ENCODE measurements at places on chromosomes 12 and 14.

GRCh38 chr12:119783787-119784186, 93.3 kb downstream of the CIT start:
- DNase-seq: no peak

- peak; percentile 64 for DNase-seq
Measured at GRCh38 chr14:39988939-39989338, 556.7 kb upstream of the FBXO33 start.

DNA sequence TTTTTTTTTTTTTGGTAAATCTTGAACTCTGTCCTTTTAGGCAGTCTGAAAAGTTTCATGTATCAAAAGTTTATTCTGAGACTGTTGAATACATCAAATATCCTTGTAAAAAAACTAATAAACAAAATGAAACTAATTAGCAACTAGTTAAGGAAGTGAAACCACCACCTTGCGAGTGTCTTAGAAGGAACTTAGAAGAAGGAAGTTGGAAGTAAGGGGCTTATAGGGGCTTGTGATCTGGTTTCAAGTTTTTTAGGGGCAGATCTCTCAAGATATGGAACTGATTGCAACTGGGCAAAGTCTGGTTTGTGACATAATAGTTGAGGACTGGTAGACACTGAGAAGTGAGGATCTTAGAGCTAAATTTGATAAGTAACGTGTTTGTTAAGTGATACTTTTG, 748.8 kb downstream of the C12orf50 start:
- no peak for DNase-seq

DNA sequence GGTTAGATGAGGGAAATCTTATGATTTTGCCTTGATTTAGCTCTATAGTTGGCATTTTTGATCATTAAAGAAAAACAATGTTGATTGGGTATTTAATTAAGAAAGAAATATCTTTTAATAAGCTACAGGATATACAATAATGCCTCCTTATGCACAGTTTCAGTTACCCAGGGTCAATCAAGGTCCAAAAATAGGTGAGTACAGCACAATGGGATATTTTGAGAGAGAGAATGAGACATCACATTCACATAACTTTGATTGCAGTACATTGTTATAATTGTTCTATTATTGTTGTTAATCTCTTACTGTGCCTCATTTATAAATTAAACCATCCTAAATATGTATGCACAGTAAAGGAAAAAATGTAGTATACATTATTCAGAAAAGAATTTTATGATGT, 102.2 kb downstream of the MYF5 start:
- DNase-seq: no peak

DNA sequence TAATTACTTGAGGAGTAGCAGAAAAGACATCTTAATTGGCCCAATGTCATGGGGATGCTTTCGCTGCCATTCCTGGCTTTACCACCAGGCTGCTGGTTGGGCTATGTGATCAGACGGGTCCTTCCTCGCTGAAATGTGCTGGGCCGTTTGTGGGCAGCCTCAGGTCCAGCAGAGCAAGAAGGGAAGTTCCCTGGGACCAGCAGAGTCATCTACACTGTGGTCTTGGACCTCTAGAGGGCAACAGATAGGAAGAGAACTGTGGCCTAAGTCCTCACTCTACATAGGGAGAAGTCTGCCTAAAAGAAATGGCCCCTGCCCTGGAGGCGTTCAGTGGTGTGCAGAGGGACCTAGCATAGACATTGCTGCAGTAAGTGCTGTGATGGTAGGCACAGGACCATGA, 10.9 kb downstream of the EVL start:
- no peak for DNase-seq

DNA sequence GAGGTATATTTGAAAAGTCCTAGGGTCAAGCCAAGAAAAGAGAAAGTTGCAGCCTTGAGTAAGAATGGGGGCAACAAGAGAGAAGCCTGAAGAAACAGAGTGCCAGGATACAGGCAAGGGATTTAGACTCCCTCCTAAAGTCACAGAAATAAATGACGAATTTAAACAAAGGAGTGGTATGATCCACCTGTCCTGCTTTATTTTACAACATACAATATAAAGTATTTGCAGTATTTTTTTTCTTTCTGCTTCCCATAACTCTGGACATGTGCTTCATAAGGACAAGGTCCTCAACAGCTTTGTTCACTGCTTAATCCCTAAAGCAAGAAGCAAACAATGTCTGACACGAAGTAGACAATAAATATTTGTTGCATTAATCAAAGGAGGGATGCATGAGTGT, 57.4 kb downstream of the IFNG start:
- no peak for DNase-seq

DNA sequence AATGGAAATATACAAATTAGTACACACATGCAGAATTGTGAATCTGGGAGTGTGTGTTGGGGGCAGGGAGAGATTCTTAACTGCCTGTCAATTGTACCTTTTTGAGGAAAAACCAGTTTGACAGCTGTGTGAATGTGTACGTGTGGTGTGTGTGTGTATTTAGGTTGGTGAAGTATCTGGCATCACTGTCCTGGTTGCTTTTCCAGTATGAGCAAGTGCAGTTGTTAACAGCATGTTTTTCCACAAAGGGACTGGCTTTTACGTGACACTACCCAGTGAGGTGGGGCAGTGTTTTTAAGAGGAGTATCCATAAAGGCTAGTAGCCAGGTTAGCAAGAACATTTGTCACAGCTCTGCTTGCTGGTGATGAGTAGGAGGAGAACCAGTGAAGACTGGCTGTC, 56.1 kb downstream of the DAAM1 start:
- no peak for DNase-seq

DNA sequence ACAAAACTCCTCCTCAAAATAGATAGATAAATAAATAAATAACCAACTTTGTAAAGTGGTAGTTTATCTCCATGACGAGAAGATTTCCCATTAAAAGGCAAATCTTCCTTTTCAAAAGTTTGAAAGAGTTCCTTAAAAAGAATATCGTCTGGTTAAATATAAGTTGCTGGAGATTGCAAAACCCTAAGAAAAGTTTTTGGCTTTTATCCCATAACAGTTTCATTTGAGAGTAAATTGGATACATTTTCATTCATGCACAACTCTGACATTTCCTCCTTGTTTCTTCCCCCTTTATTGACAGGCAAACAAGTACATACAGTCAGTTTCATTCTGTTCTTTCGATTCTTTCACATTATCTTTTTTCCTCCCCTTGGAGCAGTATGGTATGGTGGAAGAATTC, 45.4 kb upstream of the BTG1 start:
- no peak for DNase-seq

DNA sequence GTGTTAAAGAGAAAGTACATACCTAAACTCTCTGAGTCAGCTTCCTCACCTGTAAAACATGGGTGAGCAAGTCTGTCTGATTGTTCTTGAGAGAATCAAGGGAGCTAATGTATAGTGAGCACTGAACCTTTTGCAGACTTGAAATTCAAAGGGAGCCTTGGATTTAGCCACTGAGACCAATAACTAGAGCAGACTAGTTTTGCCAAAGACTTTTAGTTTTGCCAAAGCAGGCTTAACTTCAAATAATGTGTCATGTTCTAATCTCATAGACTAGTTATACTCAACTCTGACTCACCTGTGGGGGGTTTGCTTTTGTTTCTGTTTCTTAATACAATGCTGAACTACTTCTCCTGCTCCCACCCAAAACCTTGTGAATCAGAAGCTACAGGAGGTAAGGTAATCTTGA, 123.7 kb downstream of the SLC25A21 start:
- DNase-seq: no peak

DNA sequence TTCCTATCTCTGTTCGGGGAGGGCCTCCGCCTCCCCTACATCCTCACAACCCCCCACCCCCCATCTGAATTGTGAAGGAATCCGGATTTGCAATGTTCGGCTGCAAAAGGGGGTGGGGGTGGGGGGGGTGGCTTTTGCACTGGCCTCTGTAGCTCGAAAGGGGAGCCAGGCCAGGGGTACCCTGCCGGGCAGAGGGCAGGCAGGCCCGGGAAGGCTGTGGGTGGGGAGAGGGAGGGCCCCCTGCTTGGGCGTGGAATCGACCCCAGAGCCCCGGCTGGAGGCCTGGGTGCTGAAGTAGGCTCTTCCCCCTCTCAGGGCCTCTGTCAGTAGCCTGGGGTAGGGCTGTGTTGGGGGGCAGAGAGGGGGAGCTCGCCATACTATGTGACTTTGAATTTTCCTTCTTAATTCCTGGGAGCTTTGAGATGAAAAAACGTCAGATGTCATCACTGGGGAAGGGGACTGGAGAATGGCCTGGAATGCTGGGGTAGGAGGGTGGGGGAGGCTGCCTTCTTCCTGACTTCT, 1.1 kb downstream of the LRP1 start:
- no peak for DNase-seq

DNA sequence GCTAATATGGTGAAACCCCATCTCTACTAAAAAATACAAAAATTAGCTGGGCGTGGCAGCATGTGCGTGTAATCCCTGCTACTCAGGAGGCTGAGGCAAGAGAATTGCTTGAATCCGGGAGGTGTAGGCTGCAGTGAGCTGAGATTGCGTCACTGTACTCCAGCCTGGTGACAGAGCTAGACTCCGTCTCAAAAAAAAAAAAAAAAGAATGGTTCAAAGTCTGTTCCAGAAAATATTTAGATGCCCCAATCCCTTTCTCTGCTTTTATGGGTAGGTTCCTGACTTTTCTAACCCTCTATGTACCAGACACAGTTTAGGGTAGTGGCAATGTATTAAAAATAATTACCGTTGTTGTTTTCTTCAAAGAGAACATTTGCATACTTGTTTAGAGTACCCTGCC, 161.4 kb downstream of the STXBP6 start:
- DNase-seq: peak; percentile 46

DNA sequence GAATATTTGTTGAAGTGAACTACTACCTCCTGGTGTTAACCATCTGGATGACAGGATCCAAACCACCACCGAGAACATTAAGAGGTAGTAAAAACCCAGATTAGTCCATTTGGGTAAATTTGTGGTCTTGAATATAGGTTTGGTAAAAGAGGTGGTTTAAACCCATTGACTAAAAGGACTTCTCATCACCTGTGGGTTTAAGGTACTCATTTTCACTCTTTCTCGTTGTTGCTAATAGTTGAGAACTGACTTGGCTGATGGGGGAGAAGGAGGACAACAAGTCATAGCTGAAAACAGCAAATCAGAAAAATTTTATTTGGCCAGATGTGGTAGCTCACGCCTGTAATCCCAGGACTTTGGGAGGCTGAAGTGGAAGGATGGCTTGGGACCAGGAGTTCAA, 59.2 kb downstream of the ACADS start:
- DNase-seq: no peak

- DNase-seq: no peak
Measured at GRCh38 chr12:27534060-27534764, 10.2 kb downstream of the PPFIBP1 start.

DNA sequence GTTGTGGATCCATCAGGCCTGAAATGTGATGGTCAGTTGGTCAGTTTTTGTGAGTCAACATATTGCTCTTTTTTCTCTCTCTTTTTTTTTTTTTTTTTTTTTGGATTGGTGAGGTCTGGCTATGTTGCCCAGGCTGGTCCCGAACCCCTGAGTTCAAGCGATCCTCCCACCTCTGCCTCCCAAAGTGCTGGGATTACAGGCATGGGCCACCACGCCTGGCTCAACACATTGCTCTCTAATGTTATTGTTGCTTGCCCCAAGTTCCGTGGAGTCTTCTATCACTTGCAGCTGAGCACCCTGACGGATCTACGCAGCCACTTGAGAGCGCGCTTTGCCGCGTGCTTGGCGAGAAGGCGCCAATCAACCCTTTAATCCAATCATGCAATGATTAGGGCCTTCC, 69.5 kb upstream of the DIO3 start:
- DNase-seq: no peak

DNA sequence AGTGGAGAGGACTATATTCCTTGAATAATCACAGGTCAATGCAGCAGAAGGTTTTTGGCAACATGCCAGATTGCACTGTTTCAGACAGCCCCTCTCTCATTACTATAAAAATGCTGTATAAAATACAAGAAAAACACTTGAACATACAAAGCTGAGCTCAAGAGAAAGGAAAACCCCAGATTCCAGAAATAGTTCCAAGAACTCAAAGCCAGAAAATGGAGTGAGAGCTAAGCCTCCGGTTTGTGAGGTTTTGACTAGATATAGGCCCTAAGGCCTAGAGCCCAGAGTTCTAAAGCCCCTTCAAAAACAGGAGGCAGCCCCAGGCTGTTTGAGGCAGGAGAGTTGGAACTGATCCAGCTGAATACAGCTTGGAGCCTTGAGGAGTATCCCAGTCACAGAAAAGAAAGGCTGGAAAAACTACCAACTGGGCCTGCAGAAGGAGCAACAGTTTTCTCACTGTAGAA, 29.4 kb upstream of the ACTN1 start:
- no peak for DNase-seq

DNA sequence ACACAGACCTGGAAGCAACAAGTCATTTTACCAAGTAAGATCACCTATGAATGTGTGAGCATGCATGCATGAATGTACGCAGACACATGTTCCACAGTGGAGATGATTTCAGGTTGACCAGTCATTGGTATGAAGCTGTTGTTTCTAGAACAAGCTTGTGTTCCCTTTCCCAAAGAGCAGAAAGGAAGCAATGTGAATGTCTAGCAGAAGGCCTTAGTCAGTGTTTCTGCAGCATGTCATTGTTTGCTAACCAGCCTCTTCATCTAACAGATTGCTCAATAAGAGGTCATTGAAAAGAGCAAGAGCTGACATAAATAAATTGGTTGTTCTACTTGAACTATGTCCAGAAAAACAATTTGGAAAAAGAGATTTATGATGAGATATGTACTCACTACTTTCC, 191.4 kb downstream of the PLCZ1 start:
- no peak for DNase-seq

DNA sequence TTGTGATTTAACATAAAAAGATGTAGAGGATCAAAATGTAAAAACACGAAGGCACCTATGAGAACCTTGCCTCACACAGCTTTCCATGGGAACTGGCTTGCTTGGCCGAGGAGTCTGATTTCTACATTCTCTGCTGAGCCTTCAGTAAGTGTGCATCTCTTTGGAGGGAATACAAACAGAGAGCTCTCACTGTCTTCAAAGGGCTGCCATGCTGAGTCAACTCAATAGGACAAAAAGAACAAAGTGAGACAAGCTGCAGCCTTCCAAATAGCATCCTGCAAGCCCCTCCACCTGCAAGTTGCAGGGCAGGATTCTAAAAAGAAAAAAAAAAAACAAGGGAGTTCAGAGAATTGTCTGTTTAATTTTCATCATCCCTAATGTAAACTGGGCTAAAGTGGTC, 411.9 kb downstream of the NELL2 start:
- DNase-seq: no peak

GRCh38 chr12:67885375-67886169, 103.7 kb upstream of the IFNG-AS1 start:
- peak; percentile 24 for DNase-seq

- DNase-seq: no peak
Measured at GRCh38 chr12:40911676-40912075, 219.4 kb downstream of the CNTN1 start.

DNA sequence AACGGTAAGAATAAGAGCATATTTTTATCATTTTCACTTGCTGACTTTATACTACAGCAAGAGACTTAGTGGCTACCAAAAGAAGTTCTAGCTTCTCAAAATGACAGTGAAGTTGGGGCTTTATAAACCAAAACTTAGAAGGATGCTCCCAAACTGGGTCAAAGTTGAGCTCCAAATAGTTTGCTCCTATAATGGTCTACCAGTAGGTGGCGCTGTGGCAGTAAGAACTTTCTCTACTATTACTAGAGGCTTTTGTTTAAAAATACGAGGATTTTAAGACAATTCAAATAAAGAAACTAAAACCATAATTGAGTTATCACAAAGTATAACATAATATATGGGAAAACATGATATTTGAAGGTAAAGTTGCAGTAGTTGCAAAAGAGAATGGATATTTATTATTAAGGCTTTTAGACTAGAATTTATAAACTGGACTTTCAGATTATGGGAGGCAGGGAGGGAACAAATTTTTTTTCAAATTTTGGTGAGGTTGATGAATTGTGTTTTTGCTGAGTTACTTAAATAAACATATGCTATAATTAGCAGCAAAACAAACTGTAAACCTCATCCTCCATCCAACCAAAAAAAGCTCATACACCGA, 75.0 kb downstream of the TGFB3 start:
- peak; percentile 24 for DNase-seq

All from H4 (cell line).